Daoy (cell line): ENCODE measurements at places on chromosomes 5 and 9. TPM values are rescaled to one million over a fixed set of nuclear protein-coding genes. Genes with fewer than 3 reads are reported as not detected.

SPATA31D4 gene
- not detected in 2 replicates for total RNA-seq

DNAH5 gene
- 6.1 and 12.3 TPM in 2 replicates for total RNA-seq

C5orf52 gene
- total RNA-seq, result not detected in 2 replicates

ANKRD20A1 gene
- 0.15 and 1.3 TPM in 2 replicates for total RNA-seq

TEK gene
- 9.3 and 11.3 TPM in 2 replicates for total RNA-seq

SPAG8 gene
- total RNA-seq, result 0.57 and 0.65 TPM in 2 replicates

HAVCR2 gene
- 0.12 and 0.97 TPM in 2 replicates for total RNA-seq

OR13C5 gene
- total RNA-seq, result not detected in 2 replicates

CDH9 gene
- not detected in 2 replicates for total RNA-seq

FIBCD1 gene
- 3.3 and 11.0 TPM in 2 replicates for total RNA-seq

IL7R gene
- 42.5 and 45.6 TPM in 2 replicates for total RNA-seq

WWC1 gene
- total RNA-seq, result 17.4 and 18.9 TPM in 2 replicates

ZDHHC21 gene
- total RNA-seq, result 3.4 and 4.9 TPM in 2 replicates

MCTP1 gene
- 11.3 and 14.3 TPM in 2 replicates for total RNA-seq

RLN1 gene
- total RNA-seq, result 0.11 and 0.21 TPM in 2 replicates

IL31RA gene
- total RNA-seq, result 9.5 and 12.4 TPM in 2 replicates

- DNase-seq, result no peak
Measured at GRCh38 chr5:139861021-139861888, 65.6 kb downstream of the PSD2 start.

GRCh38 chr5:13921578-13921977, 22.9 kb downstream of the DNAH5 start:
- no peak for DNase-seq

DNA sequence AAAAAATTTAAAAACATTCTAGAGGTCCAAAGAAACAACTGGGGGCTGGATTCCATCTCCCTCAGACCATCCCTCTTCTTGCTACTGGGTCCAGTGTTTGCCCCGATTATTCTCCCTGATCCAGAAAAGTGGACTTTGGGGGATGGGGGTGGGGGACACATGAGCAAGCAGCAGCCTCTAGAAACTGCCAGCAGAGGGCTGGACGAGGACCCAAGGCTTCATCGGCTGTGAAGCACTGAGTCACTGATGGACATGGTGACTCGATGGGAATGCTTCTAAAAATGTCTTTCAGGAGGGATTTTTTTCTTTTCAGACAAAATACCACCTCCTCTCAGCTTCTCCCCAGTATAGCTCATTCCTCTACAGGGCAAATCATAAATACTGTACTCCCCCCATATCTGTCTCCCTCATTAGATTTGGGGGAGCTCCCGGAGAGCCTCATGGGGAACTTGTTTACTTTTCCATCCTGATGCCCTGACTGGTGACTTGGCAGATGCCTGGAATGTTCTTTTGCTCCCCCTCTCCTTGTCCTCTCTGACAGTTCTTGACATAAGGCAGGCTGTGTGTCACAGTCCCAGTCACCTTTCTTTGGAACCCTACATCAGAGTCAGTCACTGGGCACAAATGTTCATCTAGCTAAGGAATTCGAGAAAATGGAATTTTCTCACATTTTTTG, 67.2 kb upstream of the STC2 start:
- peak; percentile 52 for DNase-seq

- peak; percentile 17 for DNase-seq
Measured at GRCh38 chr5:88824892-88825583, 57.9 kb downstream of the MEF2C start.

DNA sequence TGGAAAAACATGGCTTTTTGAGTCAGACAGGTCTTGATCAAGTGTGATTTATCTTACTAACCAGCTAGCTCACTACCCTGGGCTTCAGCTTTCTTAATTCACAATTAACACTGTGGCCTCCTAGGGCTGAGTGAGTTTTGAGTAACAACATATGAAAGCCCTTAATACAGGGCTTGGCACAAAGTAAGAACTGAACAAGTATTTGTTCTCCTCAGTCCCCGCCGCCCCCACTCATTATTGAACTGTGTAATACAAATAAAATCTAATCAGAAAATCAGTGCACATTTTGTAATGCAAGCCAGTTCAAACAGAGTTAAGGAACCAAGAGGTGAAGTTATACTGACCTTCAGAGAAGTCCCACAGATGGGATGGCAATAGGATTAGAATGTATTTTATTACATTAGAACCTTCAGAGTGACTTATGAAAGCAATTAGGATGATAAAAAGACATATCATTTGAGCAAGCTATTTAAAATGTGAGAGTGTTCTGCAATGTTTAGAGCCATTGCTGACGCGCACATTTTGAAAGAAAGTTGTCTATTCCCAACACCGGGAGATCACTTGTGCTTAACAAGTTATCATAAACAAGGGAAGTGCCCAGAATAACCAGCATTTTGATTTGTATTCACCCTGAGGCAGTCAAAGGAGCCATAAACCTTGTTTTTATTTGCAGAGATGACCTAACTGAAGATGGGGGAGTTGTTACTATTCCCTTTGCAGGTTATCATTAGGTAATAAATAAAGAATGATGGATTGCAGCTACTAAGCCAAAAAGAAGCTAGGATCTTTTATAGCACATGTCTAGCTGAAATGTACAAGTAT, 19.4 kb downstream of the ADAMTS16 start:
- no peak for DNase-seq

DNA sequence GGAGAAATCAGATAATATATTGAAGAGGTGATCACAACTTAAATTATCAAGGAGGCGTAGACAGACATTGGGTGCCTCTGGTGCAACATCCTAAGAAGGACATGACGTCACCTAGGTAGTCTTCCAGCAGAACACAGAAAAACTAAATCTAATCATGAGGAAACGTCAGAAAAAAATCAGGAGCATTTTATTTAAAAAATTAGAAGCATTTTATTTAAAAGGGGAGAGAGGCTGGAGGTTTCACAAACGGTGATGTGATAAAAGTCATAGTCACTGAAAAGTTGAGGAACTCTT, 254.6 kb downstream of the TMEM167A start:
- no peak for DNase-seq

DNA sequence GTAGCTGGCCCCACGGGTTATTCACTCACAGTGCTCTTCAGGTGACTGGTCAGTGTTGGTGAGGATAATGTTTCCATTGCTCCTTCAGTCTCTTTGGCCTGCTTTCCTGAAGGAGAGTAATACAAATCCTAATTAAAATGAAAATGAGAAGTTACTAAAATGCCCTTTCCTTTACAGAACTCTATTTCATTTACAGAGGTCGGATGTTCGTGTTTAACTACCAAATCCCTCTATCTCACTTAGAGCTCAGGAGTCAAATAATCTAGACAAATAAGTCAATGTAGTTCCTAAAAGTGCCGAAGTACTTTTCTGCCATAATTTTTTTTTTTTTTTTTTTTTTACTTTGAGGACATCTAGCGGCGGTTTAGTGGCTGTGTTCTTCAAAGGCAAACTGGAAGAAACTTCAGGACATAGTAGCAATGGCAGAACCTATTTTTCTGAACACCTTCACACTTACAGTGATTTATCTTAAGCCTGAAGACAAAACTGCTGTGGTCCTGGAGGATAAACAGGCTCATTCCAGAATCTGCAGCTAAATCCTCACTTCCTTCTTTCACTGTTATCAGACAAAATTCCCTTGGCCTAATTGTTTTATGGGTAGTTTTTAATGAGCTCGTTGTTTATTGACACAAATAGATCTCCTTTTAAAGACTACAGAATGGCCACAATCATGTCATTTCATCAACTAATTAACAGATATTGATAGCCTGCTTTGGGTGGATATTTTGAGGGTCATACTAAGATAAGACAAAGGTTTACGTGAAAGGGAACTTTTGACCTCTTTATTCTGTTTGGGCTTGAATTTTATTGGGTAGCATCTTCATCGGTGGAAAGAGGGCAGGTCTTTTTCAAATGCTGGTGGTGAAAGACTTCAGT, 207.6 kb upstream of the DMRTA1 start:
- no peak for DNase-seq

DNA sequence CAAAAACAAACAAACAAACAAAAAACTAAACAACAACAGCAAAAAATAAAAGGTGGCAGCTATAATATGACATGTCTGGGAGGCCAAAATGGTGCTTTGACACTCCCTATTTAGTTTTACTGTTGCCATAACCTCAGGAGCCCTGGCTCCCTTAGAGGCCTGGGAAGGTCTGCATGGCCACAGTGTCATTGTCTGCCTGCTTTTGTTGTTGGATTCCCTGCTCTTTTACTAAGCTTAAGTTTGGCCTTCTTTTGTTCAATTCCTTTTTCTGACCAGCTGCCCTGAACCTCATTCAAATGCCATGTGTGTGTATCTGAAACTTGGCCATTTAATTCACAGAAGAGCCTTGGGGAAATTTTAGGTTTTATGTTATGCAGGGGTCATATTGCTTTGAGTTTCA, 458.2 kb downstream of the TMEM232 start:
- DNase-seq, result no peak

- no peak for DNase-seq
Measured at GRCh38 chr5:157203417-157203816, 22.8 kb downstream of the ITK start.

GRCh38 chr5:147057051-147057450, 177.8 kb upstream of the STK32A start:
- no peak for DNase-seq

GRCh38 chr9:18622186-18622836, 148.4 kb downstream of the ADAMTSL1 start:
- no peak for DNase-seq

DNA sequence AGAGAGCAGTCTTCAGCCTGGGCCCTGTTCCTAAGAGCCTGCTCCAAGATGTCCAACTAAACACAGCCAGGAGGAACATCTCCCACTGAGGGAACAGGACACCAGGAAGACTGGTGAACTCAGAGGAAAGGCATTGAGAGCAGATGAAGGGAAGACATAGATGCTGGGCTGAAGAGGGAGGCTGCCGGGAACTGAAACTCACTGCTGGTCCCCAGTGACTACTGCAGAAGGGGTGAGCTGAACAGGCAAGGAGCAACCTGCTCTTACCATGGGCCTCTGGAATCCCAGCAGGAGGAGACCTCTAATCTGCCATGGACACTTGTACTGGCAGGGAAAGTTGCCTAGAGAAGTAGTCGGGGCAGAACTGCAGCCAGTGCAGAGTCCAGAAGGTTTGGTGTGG, 95.7 kb downstream of the TRPM3 start:
- no peak for DNase-seq

DNA sequence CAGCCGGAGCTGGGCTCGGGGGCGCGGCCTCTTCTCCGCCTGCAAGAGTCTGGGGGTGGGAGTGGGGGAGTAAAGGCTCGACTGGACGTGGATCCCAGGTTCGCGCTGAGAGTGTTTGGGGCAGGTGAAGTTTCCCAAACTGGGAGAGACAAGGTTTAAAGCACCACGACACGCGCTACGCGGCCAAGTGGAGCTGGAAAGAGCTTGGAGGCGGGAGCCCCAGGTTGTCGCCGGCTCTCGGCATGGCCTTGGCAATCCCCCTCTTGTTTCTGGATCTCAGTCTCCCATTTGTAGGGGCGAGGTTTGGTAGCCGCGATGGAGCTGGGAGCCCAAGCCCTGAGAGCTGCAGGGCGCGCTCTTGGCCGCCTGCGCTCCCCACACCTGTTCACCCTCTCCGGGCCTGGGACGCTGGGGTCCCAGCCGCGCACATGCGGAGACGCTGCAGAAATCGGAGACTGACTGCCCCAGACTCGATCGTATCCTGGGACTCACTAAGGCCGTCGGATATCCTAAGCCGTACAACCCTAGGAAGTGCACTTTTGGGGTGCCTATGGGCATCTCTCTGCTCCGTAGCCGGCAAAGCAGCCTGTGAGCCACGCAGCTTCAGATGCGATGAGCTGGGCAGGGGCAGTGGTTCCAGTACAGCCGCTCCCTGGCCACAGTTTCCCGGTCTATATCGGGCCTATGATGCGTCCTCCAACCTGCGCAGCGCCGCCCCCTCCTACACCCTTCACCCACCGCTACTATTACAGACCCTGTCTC, 937 bp downstream of the TMOD1 start:
- peak; percentile 31 for DNase-seq

GRCh38 chr9:2319421-2319820, 302.2 kb upstream of the VLDLR start:
- DNase-seq, result no peak

- no peak for DNase-seq
Measured at GRCh38 chr5:20102293-20102692, 114.3 kb upstream of the CDH18 start.

DNA sequence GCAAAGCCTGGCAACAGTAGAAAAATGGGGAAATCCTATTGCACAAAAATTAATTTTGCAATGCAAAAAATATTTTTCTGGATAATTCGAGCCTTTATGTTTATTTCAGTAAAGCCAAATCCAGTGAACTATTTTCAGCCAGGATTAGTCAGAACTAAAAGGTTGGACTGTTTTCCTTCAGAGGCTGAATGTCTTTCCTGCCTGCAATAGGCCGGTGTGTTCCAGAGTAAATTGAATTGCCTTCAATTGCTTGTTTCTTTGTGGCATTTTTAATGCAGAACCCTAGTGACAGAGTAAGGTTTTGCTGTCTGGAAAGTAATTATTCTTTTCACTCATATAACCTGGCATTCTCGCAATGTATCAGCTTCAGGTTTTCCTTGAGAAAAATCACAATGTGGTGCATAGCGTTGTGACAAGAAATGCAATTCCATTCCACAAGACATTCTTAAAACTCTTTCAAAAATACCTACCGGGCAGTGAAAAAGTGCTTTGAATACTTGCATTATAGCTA, 183.7 kb downstream of the GLIS3 start:
- no peak for DNase-seq

GRCh38 chr5:141677415-141677814, 4.6 kb downstream of the ARAP3 start:
- DNase-seq, result no peak

- DNase-seq, result peak; percentile 18
Measured at GRCh38 chr5:7805379-7805778, 45.6 kb downstream of the CFAP90 start.

DNA sequence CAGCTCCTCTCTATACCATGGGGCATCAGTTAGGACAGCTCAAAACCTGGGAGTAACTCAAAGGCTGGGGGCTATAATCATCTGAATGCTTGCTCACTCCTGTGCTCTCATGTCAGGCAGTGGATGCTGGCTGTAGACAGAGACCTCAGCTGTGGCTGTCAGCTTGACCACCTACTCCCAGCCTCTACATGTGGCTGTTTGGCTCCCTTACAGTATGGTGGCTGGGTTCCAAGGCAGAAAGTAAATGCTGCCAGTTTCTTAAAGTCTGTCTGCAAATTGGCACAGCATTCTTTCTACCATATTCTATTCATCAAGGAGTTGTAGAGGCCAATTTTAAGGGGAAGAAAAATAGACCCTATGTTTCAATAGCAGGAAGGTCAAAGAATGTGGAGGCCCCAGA, 66.9 kb downstream of the TMC1 start:
- no peak for DNase-seq

- no peak for DNase-seq
Measured at GRCh38 chr5:31823472-31823871, 184.5 kb downstream of the PDZD2 start.

- no peak for DNase-seq
Measured at GRCh38 chr5:176628406-176629228, 1.7 kb downstream of the SNCB start.

DNA sequence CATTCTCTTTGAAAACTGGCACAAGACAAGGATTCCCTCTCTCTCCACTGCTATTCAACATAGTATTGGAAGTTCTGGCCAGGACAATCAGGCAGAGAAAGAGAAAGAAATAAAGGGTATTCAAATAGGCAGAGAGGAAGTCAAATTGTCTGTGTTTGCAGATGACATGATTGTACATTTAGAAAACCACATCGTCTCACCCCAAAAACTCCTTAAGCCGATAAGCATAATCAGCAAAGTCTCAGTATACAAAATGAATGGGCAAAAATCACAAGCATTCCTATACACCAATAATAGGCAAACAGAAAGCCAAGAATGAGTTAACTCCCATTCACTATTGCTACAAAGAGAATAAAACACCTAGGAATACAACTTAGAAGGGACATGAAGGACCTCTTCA, 21.0 kb upstream of the EPB41L4A start:
- no peak for DNase-seq

- no peak for DNase-seq
Measured at GRCh38 chr9:68551191-68551590, 10.5 kb upstream of the TMEM252 start.
